ENCODE measurements at places on chromosomes 3 and 15.

- DNase-seq: no peak
Measured at GRCh38 chr15:74156678-74157411, 16.7 kb upstream of the ISLR start.

DNA sequence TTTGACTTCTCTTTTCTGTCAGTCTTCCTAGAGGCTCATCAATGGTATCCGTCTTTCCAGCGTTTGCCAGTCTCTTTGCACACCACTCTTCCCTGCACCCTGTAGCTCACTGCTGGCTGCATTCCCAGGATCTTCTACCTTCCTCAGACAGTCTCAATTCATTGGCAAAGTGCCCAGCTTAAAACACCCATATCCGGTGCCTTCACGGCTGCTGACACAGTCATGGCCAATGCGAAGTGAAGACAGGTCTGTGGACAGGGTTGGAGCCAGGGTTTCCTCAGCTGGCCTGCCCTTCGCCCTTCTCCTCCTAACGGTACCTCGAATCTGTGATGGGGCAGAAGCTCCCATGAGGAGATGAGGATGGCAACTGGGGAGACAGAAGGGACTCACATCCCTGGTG lies 36.1 kb downstream of the PTH1R start:
- no peak for DNase-seq

- DNase-seq: no peak
Measured at GRCh38 chr3:33722626-33723370, 4.7 kb upstream of the CLASP2 start.

- DNase-seq: no peak
Measured at GRCh38 chr3:15042936-15043335, 22.2 kb downstream of the MRPS25 start.

GRCh38 chr3:51721062-51721745 lies 14.3 kb downstream of the GRM2 start:
- DNase-seq: no peak

DNA sequence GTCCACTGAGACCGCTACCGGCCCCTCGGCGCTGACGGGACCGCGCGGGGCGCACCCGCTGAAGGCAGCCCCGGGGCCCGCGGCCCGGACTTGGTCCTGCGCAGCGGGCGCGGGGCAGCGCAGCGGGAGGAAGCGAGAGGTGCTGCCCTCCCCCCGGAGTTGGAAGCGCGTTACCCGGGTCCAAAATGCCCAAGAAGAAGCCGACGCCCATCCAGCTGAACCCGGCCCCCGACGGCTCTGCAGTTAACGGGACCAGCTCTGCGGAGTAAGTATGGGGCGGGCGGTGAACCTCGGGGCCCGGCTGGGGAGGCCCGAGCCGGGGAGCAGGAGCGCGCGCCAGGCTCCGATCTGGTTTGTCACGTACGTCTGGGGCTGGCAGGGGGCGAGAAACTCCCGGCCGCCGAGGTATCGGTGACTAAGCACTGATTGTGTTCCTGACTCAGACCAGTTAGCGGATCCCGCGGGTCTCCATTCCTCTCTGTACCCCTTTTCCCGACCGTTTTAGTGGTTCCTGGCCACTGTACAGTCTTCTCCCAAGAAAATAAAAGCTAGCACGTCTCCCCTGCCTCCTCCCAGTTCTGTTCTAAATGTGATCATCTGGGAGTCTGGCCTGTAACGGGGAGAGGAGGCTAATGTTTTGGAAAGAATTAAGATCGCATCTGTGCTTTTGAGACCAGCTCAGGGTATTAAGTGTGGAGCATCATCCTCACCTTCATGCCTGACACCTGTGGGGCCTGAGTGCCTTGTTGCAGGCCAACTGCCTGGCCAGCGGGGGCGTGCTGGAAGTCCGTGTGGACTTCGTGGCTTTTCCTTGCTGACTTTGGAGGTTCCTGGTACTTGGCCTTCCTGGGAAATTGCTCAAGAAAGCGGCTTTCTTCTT lies 691 bp downstream of the MAP2K1 start:
- DNase-seq: peak; percentile 50

DNA sequence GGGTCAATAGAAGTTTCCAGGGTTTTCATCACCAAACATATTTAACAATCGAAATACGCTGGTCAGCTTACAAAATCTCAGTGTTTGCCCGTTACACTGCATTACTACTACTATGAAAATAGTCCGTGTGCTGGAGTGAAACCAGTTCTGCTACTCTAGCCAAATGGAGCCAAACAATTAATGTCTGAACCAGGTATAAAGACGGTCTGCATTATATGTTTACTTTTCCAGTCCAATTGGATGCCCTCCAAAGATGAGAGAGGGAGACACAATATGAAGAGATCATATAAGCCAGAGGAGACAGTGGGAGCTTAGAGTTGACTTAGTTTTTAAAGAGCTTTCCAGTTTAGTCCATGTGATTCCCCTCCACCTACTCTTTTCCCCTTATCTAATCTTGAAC lies 6.3 kb upstream of the DUT start:
- no peak for DNase-seq

All from activated CD4-positive, CD25-positive, alpha-beta regulatory T cell treated with anti-CD3 and anti-CD28 coated beads, Interleukin-2, amount 50 U/mL, for 16 hours (primary cell).